ENCODE measurements at places on chromosomes 5 and 9.

DNA sequence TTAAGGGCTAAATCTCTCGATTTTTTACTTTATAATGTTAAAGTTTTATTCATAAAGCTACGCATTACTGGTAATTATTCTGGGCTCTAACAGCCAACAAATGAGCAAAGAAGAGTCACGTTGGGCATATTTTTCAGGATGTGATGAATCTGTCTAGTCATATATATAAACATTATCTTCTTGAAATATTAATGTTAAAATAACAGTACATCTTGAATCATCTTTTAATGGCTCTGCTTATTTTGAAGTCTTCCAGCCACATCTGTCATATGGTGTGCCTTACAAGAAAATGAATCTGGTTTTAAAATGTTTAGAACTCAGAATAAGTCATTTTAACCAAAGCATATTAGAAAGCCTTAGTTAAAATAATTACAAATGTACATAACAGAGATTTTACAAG lies 96.9 kb downstream of the CWC27 start:
- no peak for DNase-seq

DNA sequence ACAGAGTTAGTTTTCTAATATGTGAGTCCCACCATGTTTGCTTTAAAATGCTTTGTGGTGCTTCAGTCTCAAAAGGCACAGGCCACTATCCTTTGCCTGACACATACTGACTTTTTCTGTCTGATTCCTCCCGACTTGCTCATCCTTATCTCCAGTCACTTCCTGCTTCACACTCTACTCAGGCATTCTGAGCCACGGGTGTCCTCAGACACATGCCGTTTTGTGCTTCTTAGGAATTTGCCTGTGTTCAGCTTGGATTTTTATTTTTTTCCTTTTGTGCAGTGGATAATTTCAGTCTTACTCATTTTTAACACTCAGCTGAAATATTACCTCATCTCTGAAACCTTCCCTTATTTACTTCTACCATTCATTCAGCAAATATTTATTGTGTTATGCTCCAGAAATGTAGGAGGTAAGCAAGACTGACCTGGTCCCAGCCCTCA lies 54.1 kb downstream of the MAN2A1 start:
- no peak for DNase-seq

GRCh38 chr9:75170898-75171360 lies 82.6 kb downstream of the OSTF1 start:
- DNase-seq: no peak

DNA sequence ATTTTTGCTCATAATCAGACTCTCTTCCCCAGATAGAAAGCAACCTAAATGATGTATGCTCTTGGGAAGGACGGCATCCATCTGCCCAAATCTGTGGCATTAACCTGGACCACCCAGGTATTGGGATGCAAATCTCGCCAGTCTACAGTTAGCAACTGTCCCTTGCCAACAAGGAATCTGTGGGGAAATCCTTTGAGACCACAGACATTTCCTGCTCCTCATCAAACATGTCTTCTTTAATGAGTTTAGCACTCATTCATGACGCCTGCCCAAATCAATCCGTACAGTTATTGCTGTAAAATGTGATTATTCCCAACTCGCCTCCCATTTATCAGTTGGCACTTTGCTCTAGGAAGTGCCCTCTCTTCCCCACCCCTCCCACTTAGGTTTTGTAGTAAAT lies 7.8 kb downstream of the ROR2 start:
- DNase-seq: no peak

GRCh38 chr9:764105-764524 lies 77.4 kb upstream of the DMRT1 start:
- DNase-seq: no peak

DNA sequence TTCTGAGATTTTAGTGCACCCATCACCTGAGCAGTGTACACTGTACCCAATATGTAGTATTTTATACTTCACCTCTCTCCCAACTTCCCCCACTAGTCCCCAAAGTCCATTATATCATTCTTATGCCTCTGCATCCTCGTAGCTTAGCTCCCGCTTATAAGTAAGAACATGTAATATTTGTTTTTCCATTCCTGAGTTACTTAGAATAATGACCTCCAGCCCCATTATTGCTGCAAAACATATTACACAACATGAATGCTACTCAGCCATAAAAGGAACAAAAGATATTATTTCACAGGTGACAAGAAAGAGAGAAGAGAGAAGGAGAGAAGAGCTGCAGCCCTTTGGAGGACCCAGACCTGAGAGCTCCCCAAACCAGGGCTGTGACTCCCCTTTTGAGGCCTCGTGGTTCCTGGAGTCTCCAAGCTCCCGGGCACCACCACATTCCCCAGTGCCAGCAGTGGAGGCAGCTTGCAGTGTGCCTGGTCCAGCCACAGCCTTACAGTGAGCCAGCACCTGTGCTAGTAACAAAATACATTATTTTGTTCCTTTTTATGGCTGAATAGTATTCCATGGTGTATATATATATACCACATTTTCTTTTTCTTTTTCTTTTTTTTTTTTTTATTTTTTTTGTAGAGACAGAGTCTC lies 194.5 kb upstream of the DAB2 start:
- no peak for DNase-seq

DNA sequence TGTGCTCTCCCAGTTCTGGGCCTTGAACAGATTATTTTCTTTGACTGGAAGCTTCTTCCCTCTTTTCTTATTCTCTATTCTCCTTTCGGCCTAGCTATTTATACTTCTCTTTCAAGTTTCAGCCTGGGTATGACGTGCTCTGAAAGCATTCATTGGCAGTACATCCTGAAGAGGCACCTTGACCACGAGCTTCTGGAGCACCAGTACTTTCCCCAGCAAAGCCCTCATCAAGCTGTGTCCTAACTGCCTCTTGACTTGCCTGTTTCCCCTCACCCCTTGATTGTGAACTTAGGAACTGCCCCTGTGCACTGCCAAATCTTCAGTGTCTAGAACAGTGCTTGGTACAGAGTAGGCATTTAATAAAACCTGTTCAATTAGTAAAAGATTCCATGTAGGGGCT lies 154.9 kb downstream of the KCTD16 start:
- DNase-seq: no peak

GRCh38 chr5:9641806-9642355 lies 11.7 kb upstream of the TAS2R1 start:
- DNase-seq: no peak

DNA sequence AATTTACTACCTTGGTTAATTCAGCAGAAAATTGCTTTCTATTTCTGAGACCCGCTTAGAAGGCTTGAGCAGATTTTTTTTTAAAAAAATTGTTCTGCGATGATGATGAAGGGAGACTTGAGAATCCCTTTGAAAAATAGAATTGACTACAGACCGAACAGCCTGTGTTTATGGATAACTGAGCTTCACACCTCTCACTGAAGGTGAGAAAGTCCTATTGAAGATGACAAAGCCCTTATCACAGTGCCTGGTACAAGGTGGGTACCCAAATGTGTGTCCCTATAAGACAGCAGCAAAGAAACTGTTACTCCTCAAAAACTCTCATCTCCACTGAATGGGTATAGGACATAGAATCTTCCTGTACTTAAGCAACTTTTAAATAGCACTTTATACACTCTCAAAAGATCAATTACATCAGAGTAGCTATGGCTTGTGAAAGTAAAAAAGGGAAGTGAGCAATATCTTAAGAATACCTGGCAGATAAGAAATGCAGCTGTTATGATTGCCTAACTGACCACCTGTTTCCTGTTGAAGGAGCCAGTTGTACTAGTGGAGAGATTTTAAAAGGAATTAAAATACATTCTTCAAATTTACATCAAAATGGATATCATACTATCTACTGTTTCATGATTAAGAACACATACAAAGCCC lies 419.7 kb downstream of the CHSY3 start:
- no peak for DNase-seq

GRCh38 chr9:36165826-36166167 lies 3.4 kb upstream of the CCIN start:
- DNase-seq: no peak

- no peak for DNase-seq
These were observed 33.1 kb downstream of the MFAP3 start for GRCh38 chr5:154071799-154072413.

GRCh38 chr9:130627051-130627450 lies 37.3 kb upstream of the PRDM12 start:
- DNase-seq: no peak

- DNase-seq: no peak
These were observed 110.5 kb downstream of the ADAMTS12 start for GRCh38 chr5:33781286-33781685.

DNA sequence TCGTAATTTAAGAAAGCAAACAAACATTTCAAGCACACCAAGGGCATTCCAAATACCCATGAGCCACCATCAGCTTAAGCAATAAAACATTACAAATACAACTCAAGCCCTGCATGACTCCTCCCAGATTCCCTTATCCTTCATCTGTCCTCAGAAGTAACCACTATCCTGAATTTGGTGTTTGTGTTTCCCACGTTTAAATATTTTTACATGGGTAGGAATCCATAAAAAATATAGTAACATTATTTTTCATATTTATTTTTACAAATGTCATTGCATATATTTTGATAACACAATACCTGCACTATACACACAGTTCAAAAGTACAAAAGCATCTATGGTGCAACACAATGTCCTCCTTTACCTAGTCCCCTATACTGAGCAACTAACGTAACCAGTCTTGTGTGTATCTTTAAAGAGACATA lies 6.4 kb downstream of the PRKAA1 start:
- no peak for DNase-seq

DNA sequence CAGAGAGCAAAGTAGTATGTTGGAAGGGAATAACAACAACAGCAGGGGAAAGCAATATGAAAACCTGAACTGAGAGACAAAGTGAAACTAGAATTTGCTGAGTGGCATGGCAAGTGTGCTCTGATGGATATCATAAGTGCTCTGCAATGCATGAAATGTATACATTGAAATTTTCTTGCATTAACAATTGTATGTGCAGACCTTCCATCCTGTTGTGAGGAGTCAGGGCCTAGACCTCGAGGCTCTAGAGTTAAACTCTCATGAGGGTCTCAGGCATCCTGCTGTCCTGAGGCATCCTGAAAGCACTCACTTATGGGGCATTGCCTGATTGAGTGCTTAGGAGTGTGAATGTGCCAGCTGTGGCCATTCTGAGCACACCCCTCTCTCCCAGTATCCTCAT lies 1.1 kb downstream of the ECM2 start:
- DNase-seq: no peak

DNA sequence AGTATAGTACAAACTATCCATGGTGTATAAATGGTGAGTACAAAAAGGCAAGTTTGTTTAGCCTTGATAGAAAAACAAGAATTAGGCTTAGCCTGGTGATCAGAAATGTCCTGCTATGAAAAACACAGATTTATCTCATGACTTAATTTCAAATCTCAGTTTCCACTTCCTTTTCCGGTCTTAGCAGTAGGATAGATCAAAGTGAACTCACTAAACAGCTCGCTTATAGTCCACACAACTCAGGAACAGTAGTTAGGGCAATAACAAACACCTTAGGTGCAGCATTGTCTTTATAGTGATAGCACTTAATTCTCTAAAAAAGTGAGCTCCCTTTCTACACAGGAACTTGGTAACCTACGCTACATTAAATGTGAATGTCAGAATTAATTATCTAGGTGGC lies 11.4 kb downstream of the GOLGA1 start:
- DNase-seq: no peak

DNA sequence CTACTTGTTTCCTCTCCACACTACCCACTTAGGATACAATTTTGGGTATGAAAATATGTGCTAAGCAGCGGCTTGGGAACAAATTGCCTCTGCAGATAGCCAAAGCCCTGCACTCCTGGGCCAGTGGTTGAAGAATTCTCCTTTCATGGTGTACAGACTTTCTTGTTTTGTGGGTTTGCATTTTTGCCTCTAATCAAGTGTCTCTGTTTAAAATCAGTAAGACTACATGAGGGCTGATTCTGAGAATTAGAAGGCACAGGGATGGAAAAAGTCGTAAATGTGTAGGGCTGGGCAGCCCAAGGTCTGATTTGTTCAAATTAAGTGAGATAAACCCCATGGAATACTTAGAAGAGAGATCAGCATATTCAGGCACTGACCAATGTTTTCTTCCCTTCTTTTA lies 103.7 kb upstream of the CD180 start:
- no peak for DNase-seq

DNA sequence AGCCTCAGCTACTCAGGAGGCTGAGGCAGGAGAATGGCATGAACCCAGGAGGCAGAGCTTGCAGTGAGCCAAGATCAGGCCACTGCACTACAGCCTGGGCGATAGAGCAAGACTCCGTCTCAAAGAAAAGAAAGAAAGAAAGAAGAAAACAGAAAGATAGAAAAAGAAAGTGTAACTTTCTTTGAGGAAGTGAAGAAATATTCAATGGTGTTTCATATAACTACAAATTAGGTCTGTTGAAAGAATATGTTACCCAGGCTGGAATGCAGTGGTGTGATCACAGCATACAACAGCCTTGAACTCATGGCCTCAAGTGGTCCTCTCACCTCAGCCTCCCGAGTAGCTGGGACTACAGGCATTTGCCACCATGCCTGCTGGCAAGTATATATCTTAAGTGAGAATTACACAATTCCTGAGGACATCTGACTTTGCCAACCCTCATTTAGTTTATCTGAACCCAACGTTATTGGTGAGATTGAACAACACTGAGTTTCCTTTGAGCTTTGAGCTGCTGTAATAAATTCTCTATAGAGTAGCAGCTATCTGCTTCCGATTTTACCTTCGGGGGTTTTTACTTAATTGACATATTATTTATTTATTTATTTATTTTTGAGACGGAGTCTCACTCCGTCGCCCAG lies 2.0 kb upstream of the FAF2 start:
- no peak for DNase-seq

DNA sequence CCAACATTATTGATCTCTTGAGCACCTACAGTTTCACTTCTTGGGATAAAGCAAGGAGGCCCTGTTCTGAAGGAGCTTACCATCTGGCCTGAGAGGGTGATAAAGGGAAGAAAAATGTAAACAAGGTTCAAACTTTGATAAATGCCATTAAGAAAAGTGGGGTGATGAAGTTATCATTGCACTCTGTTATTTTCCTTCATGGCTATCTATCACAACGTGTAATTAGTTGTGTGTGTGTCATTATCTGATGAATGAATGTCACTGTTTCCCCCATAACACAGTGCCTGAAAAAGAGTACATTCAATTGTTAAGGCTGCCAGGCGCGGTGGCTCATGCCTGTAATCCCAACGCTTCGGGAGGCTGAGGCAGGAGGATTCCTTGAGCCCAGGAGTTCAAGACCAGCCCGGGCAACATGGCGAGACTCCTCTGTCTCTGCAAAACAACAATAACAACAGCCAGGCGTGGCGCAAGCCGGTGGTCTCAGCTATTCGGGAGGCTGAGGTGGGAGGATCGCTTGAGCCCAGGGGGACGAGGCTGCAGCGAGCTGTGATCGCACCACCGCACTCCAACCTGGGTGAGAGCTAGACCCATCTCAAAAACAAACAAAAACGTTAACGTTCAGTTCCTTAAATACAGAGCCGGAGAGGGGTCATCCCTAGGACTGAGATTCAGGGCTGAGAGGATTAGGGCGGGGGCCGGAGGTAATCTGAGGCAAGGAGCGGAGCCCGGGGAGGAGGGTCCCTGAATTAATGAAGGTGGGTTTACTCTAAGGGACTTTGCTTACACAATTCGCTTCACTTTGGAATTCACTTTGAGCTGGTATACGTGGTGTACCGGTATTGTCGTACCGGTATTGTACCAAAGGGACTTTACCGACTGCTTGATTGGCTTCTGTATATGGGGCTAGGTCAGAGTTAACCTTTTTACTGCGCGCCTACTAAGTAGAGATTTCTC lies 917 bp downstream of the NHP2 start:
- DNase-seq: no peak

Measured in activated T-cell treated with anti-CD3 and anti-CD28 coated beads for 4 hours (primary cell).